ENCODE measurements at places on chromosomes 16 and 17. TPM values are rescaled to one million over a fixed set of nuclear protein-coding genes. Genes with fewer than 3 reads are reported as not detected.

The USP6 gene
- polyA plus RNA-seq, result 0.02 TPM

The GFAP gene
- 0.03 TPM for polyA plus RNA-seq

The ZNF469 gene
- polyA plus RNA-seq, result 0.10 TPM

The ST6GALNAC2 gene
- 11.8 TPM for polyA plus RNA-seq

The RUNDC3A gene
- 0.50 TPM for polyA plus RNA-seq

DNA sequence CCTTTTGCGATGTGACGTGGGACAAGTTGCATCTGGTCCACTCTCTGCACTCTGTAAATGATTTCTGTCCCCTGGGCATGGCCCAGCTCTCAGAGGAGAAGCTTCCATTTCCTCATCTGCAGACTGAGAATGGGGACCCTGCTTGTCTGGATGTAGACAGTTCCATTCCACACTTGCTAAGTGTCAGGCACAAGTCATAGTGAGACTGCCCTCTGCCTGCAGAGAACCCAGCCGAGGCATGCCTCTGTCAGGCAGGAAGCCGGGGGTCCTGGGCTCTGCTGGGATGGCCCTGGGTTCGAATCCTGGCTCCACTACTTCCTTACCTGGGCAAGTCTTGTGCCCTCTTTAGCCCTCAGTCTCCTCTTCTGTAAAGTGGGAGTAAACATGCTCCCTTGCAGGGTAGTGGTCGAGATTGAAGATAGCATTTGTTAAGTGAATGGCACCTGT is 4.1 kb downstream of the MAP2K3 start:
- DNase-seq, result peak; percentile 65

GRCh38 chr16:29745121-29745852 is 503 bp downstream of the C16orf54 start:
- DNase-seq, result peak; percentile 71

DNA sequence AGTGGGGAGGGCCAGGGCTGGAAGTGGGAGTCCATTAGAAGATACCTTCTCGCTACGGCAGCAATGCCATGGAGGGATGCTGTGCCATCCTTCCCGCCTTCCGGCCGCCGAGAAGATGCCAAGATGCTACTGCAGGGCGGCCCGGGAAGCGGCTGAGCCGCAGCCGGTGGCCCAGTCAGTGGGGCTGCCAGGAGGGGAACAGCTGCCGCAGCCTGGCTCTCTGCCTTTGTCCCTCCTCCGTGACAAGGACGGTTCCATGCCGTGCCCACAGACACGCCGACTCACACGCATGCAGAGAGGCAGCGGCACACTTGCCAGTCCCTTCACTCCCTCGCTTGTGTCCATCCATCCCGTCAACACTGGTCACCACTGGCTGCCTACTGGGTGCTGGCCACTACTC is 20.2 kb upstream of the NCBP3 start:
- DNase-seq, result no peak

DNA sequence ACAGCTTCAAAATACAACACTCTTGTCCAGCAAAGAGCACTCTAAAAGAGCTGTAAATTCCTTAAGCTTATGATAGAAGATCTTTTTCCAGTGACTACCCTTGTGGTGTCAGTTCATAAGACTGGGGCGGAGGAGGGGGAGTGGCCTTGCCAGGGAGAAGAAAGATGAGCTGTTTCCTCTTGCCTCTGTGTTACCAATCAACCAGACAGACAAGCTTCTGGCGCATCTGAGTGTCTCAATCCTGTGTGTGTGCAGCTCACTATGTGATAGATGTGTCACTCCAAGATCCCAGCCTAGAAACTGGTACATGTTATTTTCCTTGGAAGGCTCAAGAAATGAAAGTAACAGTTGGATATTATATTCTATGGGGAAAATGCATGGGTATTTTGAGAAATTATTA is 167.4 kb upstream of the CACNG3 start:
- no peak for DNase-seq

GRCh38 chr17:55410722-55411462 is 10.7 kb downstream of the MMD start:
- DNase-seq, result no peak

DNA sequence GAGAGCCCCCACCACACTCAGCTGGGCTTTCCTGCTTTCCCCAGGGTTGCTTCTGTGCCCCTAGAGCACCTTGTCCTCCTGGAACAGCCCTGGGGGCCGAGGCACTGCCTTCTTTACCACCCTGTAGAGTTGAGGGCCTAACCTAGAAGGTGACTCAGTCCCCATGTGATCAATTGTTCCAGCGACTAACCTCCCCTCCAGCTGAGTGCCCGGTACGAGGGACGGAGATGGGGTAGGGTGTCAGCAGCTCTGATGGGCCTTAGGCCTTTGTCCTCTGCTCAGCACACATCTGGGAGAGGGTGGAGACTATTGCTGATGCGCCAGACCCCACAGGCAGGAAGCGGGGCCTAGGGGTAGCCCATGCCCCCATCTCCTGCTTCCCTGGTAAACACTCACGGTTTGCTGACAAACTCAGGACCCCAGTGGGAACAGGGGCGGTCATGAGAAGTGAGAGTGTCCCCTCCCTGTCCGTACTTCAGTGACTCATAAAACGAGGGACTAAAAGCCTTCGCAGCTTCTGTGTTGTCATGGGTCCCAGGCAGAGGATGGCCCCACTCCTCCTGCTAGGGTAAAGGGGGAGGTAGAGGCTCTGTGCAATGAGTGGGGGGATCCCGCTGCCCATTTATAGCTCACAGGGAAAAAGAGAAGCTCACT is 33.1 kb downstream of the NECAB2 start:
- no peak for DNase-seq

DNA sequence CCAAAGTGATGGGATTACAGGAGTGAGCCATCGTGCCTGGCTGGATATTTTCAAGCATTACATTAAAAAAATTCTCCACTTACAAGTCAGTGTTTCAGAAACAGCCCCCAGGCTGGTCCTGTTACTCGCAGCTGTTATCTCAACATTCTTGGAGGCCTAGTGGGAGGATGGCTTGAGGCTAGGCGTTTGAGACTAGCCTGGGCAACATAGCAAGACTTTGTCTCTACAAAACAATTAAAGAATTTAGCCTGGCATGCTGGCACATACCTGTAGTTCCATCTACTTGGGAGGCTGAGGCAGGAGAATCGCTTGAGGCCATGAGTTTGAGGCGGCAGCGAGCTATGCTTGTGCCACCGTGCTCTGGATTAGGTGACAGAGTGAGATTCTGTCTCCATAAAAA is 26.5 kb upstream of the SPNS3 start:
- no peak for DNase-seq

DNA sequence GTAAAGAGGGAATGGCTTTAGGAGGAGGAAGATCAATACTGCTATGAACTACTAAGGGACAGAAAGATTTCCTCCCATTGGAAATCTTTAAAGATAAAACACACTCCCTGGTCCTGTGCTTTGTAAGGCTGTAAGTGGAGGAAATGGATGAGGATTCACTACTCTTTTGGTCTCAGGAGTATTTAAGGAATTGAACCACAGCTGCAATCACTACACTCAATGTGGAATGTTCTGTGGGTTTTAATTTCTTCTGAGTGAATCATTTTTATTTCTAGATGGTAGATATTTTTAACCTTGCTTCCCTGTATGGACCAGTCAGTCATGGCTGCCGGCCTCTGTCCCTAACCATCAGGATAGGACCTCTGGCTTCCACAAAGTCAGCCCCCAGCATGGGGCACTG is 65.6 kb downstream of the SDR42E1 start:
- no peak for DNase-seq

DNA sequence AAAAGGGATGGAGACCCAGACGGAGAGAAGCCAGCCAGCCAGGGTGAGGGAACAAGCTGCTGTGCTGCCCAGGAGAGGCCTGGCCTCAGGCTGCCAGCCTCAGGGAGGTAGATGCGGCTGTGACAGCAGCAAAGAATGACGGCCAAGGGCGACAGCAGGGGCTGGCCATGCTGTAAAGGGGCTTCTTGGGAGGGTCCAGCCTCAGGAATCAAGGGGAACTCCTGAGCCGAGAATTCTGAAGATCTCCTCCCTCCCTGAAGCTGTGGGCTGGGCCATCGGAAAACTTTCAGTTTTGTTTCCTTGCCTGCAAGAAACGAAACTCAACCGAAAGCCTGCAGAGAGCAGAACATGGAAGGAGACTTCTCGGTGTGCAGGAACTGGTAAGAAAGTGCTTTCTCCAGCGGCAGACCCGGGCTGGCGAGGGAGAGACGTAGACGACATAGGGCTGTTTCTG is at the start of gene XAF1:
XAF1 (plus strand) TSS at position 316 of the 454 bp plus-strand sequence; CDS start at position 349, 33 bp downstream.
- DNase-seq, result peak; percentile 54

GRCh38 chr17:40056379-40057015 is 2.3 kb upstream of the MED24 start:
- no peak for DNase-seq

DNA sequence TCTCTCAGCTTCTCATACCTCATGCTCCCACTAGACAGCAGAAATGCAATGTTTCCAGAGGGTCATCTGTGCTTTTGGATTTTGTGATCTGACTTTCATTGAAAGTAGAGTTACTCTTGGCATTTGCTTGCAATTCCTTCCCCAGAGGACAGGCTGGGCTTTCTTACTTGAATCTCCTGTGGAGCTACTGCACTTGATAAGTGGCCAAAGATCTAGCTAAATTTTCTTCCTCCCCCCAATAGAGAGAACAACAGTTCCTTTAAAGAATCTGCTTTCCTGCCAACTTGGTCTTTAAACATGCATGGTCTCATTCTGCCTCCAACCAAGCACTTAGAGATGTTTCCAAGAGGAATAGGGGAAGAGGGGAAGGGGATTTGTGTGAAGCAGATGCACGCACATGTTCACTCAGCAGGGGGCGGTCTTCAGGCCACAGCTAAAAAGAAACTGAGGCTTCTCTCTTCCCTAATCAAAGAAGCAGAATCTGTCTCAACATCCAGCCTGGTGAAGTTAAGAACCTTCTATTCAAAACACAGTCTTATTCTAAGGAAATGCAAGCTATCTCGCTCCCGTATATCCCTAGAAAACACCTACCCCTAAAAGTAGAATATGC is 229.6 kb downstream of the ZFHX3 start:
- no peak for DNase-seq

DNA sequence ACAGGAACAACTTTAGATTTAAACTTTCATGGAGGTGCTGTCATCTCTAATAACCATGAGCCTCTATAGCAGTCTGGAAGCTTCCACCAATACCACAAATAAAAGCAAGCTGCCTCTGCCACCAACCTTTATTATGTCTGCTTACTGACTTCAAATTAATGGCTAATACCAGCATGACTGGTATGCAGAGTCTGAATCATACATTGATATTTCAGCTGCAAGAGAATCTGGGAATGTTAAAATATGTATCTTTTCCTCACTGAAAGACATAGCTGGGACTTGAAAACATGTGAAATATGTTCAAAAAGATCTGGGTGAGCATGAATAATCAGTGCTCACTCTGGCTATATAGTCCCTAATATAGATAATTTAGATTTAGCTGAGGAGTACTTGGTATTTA is 488.6 kb downstream of the CDH8 start:
- no peak for DNase-seq

DNA sequence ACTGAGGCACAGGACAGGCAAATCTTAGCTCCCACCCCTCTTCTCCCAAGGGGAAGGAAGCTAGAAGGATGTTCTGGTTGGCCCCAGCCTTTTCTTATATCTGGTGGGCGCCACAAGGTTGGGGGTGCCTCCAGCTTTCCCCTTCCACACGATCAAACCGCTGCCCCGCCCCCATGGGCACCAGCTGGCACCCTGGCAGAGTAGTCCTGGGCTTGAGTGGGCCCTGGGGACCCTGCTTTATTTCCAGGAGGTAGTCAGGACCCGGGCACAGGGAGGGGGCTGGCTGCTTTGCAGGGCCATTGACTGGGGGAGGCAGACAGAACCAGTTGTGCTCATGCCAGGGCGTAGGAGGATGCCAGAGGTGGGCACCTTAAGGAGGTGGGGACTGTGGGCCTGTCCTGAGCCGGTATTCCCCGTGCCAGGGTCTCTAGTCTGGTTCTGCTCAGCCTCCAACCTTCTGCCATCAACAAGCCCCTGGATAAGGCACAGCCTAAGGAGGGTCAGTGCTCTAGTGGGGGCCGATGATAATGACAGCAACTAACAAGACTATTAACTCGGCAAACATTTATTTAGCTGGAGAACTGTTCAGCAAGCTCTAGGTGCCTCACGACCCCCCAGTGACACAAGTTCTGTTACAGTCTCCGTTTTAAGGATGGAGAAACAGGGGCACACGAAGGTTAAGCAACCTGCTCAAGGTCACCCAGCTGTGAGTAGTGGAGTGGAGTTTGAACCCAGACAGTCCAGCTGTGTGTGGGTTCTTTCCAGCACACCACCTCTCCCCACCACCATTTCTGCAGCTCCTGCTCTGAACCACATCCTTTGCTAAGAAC is 7.6 kb upstream of the PPP1R1B start:
- no peak for DNase-seq

- DNase-seq, result no peak
These were observed 125.7 kb downstream of the COPRS start for GRCh38 chr17:31733326-31733725.

DNA sequence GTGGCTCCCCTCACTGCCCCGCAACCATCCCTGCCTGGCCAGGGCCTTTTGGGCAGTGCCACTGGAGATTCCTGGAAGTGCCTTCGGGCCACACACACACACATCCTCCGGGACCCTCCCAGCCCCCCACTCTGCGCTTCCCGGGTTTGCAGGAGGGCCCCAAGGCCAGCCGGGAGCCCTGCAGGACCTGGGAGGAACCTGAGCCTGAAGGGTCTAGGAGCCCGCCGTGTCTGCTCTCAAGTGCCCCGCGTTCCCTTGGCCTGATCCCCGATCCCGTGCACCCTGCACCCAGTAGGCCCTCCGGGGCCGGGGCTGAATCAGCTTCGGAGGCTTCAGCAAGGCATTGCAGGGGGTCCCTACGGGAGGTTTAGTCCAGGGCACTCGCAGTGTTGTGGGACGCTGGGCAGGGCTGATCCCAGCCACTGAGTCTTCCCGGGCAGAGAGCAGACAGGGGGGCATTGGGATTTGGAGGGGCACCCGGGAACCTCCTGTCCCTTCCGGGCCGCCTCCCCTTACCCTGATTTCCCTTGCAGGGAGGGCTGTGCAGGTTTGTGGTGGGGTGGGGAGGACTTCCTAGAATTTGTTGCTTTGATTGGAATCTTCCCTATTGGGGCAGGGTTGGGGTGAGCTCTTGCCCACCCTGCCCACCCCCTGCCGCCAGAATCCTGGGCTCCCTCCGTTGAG is 36.9 kb downstream of the TMEM235 start:
- DNase-seq, result no peak

All from CD14-positive monocyte (primary cell).